ENCODE measurements at places on chromosomes 13 and 19. TPM values are rescaled to one million over a fixed set of nuclear protein-coding genes. Genes with fewer than 3 reads are reported as not detected.
A peak's percentile ranks its signal among the peaks of the same experiment; 100 is the strongest.

GRCh38 chr13:39563470-39563735 is 39.6 kb downstream of the LHFPL6 start:
- no peak for DNase-seq

- no peak for DNase-seq
These were observed 98.9 kb downstream of the TNFSF13B start for GRCh38 chr13:108368250-108368905.

DNA sequence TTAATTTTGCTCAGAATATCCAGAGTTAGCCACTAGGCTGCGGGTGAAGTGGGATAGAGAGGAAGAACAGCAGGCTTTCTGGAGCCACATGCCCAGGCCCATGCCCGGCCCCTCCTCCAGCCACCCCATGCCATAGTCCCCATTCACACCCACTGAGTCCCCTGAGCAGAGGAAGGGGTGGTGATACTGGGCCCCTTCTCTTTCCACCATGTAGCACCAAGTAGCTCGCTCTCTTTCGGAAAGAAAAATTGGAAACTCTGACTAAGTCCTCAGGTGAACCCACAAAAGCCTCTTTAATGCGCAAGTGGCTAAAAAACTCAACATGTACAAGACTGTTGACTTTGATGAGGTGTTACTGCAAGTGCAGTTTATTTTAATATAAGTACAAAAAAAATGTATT is 76.7 kb upstream of the GPR183 start:
- no peak for DNase-seq

DNA sequence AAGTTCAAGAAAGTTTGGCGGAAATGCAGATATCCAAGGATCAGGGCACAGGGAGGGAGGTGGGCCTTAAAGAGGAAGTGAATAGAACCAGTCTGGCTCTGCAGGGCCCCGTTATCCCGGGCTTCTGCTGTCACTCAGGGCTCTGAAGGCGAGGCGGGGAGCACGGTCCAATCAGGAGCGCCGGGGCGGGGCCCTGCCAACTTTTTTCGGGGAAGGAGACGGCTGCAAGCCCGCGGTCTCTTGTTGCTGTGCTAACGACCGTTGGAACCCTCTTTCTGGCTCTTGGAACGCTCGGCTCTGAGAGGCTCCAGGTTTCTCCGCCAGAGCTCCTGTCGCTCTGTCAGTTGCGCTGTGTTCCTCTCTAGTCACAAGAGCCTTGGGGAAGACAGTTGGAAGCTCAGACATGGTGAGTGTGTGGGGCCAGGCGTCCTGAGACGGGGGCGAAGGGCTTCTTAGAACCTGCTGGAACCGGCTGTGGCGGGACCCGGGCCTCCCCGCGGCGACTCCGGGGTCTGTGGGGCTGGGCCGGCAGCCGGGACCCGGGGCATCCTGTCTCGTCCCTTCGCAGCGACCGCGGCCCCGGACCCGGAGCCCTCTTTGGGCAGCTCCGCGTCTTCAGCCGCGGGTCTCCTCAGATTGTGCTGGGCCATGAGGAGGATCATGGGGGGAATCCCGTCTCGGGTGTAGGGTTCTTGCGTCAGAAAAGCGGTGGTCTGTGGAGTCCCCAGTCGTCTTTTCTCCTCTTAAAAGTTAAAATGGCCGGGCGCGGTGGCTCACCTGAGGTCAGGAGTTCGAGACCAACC is 27.7 kb downstream of the ZNF844 start:
- peak; percentile 92 for DNase-seq

DNA sequence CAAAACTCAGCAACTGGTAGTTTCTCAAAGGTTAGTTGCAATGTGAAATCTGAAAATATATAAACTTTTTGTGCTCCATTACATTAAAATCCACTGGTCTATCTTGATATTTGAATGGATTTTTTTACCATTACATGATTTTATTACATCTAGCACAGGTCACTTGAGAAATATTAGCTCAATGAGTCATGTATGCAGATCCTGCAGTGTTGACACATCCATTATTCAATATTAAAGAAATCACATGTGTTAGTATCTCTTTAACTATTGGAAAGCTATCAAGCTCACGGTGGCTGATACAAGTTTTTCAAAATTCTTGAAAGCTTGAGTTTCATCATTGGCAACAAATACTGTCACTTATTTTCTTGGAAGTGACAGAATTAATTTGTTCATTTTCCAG is 373.9 kb upstream of the TSHZ3 start:
- no peak for DNase-seq

GRCh38 chr19:45766296-45766868 is 2.7 kb downstream of the SIX5 start:
- peak; percentile 41 for DNase-seq

DNA sequence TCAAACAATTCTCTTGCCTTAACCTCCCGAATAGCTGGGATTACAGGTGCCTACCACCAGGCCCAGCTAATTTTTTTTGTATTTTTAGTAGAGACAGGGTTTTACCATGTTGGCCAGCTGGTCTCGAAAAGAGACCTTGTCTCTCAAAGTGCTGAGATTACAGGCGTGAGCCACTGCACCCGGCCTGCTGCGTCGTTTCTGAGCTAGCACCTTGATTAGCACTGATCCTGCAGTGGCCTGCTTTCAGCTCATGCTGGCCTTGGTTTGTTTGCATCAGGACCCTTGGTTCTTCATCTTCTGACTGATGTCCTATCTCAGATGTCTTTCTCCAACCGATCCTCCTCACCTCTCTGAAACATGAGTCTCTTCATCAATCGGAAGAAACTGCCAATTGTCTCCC is 4.9 kb upstream of the TFDP1 start:
- no peak for DNase-seq

GRCh38 chr13:99516153-99516929 is 15.1 kb downstream of the TM9SF2 start:
- no peak for DNase-seq

GRCh38 chr19:17866964-17867486 is 4.7 kb upstream of the SLC5A5 start:
- DNase-seq: no peak

DNA sequence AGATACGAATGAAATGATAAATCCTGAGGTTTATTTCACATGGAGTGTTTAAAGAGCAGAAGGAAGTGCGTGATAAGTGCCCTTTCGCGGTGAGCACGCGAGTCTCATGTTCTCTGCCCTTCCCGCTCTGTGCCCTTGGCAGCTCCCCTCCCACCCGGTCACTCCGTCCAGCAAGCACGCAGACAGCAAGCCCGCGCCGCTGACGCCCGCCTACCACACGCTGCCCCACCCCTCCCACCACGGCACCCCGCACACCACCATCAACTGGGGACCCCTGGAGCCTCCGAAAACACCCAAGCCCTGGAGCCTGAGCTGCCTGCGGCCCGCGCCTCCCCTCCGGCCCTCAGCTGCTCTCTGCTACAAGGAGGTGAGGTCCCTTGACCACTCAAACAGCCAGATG is 37.4 kb upstream of the TEX29 start:
- DNase-seq: peak; percentile 61

- DNase-seq: no peak
These were observed 39.6 kb upstream of the ADGRE1 start for GRCh38 chr19:6847828-6848200.

DNA sequence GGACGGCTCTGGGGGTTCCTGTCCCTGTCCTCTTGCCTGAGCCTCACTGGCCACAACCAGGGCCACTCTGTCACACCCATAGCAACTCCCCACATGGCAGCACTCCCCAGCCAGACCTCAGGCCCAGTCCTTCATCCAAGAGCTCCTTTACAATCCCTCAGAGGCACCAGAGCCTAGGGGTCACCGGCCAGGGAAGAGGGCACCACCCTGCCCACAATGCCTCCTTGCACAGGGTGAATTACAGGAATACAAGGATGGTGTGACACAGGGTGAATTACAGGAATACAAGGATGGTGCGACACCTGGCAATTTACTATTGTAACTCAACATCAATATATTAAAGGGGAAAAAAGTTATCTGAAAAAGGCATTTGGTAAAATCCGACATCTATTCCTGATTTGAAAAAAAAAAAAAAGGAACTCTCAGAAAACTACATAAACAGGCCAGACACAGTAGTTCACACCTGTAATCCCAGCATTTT is 16.5 kb downstream of the MIER2 start:
- no peak for DNase-seq

The LGALS4 gene
- total RNA-seq: 0.47 TPM

The CGB1 gene
- total RNA-seq: not detected

The ZNF154 gene
- total RNA-seq: 3.5 TPM

The FREM2 gene
- 0.64 TPM for total RNA-seq
